Bronchial epithelial cell (primary cell): ENCODE measurements at places on chromosomes 12 and 14.

DNA sequence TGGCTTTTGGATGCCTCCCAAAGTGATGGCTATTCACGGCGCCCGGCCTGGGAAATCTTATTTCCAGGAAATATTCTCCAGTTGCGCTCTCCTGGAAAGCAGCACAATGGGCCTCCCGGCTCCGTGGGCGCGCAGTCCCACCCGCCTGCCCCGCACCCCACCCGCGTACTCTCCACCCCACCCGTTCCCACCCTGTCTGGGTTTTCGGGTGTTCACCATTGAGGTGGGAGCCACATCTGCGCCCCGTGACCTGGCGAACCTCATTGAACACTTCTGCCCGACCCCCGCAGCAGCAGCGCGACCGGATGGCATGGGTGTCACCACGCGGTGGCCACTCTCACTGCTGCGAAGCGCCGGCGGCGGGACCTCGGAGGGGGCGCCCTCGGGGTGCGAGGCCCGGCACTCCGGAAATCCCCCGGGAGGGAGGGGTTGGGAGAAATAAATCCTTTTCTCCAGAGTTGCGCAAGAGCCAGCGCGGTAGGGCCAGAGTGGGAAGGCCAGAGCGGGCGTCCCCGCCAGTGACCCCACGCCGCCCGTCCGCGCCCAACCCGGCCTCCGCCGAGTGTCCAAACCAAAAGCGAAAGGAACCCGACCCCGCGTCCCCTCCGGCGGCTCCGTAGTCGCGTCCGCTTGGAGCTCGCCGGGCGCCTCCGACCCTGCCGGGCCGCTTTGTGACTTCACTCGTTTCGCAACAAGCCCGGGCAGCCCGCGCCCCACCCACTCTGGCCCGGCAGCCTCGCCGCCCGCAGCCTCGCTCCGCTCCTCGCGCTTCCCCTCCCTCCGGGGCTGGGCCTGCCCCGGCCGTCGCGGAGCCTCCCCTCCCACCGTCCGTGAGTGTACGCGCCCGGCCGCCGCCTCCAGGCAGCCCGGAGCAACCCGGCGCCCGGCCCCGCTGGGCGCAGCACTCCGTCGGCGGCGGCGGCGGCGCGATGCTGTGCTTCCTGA, at the start of gene DRAM1:
Gene DRAM1 (plus strand): TSS at position 720 of the 945 bp plus-strand sequence. CDS start 210 bp downstream, at position 930.
- peak; percentile 73 for DNase-seq

GRCh38 chr12:126114441-126114840, 1049.2 kb downstream of the AACS start:
- DNase-seq = no peak

DNA sequence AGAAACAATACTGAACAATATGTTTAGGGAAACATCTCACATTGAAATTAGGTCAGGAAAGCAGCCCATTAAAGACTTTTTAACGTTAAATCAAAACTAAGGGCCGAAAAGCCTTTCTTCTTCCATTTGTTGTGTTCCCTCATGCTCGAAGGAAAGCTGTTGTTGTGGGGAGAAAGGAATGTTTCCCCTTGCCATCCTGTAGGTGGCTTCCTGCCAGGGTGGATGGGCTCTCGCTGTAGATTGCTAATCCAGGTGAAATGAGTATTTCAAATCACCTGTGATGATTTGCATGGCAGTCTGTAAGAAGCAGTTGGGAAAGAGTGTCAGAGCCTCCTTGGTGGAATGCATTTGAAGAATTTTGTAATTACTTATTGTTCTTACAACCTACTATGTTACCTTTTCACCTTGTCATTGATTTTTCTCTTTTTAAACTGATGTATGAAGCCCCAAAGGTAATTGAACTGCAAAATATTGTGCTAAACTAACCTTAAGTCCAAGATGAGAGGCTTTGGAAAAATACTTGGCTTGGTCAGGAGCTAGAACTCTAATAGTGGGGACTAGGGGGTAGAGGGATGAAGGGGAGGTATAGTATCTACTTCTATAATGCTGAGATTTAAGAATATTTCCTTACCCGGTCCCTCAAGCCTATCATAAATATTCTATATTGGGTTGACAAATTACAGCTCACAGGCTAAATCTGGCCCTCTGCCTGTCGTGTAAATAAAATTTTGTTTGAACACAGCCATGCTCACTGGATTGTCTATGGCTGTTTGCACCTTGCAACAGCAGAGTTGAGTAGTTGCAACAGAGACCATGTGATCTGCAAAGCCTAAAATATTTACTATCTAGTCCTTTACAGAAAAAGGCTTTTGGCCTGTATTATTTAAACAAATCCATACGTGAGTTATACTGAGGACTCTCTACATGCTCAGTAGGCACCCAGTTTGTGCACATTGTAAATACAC, 7.7 kb upstream of the DCP1B start:
- DNase-seq = no peak

- no peak for DNase-seq
Measured at GRCh38 chr12:28083840-28084678, 106.2 kb upstream of the CCDC91 start.

DNA sequence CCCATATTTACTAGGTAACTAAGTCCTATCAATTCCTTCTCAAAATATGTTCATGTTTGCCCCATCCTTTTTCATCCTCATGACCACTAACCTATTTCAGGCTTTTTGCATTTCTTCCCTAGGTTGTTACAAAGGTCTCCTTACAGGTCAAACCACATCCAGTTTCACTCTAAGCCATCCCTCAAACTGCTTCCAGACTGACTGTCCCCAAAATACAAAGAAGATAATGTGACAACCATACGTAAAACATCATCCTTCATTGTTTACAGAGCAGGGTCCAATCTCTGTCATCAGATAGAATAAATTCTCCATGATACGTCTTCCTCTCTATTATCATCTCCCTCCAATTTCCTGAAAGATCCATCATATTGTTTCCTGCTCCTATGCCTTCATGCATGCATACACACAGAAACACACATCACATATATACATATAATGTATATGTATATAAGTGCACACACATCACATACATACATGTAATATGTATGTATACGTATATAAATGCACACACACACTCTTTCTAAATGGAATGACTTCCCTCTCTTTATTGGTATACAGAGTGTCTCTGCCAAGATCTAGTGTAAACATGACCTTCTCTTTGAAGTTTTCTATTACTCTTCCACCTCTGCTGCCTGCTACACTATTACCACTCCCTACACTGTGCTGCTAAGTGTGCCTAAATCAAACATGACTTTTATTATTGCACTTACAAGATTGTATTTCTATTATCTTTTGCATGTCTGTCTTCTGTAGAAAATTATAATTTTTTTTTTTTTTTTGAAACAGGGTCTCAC, 30.7 kb upstream of the EPS8 start:
- DNase-seq = no peak
